ENCODE measurements at places on chromosomes 1 and 21. TPM values are rescaled to one million over a fixed set of nuclear protein-coding genes. Genes with fewer than 3 reads are reported as not detected.
A peak's percentile ranks its signal among the peaks of the same experiment; 100 is the strongest.

SLC16A4 gene
- 0.98 TPM for total RNA-seq

IPO13 gene
- total RNA-seq: 110 TPM

APCS gene
- not detected for total RNA-seq

LAMC2 gene
- 0.87 TPM for total RNA-seq

ALPL gene
- total RNA-seq: 1.5 TPM

ADCY10 gene
- 0.17 TPM for total RNA-seq

- peak overlapping the region; percentile 98 for H3K27ac ChIP-seq
- peak overlapping the region; percentile 52 for H3K4me3 ChIP-seq
- H3K36me3 ChIP-seq: no peaks in the 10 kb centered on the region
- H3K4me1 ChIP-seq: peaks cover 94% of the 10 kb centered on the region
- DNase-seq: peak; percentile 44
These were observed 13.5 kb downstream of the ATP1A2 start for GRCh38 chr1:160129046-160129445.

- no peaks in the 10 kb centered on the region for H3K27me3 ChIP-seq
- no peaks in the 10 kb centered on the region for H3K4me1 ChIP-seq
- H3K27ac ChIP-seq: no peak overlapping the region
- DNase-seq: no peak
These were observed 21.5 kb downstream of the INAVA start for GRCh38 chr1:200916152-200916551.

GRCh38 chr1:25917996-25918395 is 11.8 kb upstream of the STMN1 start:
- no peak overlapping the region for H3K27ac ChIP-seq
- DNase-seq: no peak
- no peaks in the 10 kb centered on the region for H3K27me3 ChIP-seq
- H3K4me3 ChIP-seq: no peak overlapping the region
- no peaks in the 10 kb centered on the region for H3K36me3 ChIP-seq

- H3K36me3 ChIP-seq: peaks cover 19% of the 10 kb centered on the region
- H3K27me3 ChIP-seq: no peaks in the 10 kb centered on the region
- H3K4me1 ChIP-seq: peaks cover 13% of the 10 kb centered on the region
These were observed 1.7 kb upstream of the JUN start for GRCh38 chr1:58785442-58786058.

DNA sequence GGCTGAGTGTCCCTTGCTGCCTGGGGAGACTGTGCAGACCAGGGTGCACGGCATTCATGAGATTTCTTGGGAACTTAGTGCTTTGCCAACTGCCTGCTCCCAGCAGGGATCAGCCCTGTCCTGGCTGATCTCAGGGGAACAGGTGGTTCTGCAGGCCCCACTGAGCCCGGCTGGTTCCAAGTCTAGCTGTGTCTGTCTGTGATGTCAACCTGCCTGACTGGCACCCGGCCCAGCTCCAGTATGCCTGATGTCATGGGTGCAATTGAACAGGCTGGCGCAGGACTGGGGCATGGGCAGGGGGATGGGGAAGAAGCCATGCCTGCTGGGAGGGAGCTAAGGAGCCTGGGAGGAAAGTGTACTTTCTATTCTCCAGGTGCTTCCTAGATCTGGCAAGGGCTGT is 227.1 kb downstream of the GRIK3 start:
- H3K27me3 ChIP-seq: peaks cover 5% of the 10 kb centered on the region
- no peaks in the 10 kb centered on the region for H3K4me1 ChIP-seq
- DNase-seq: no peak
- no peak overlapping the region for H3K4me3 ChIP-seq
- H3K36me3 ChIP-seq: no peaks in the 10 kb centered on the region
- H3K27ac ChIP-seq: no peak overlapping the region

DNA sequence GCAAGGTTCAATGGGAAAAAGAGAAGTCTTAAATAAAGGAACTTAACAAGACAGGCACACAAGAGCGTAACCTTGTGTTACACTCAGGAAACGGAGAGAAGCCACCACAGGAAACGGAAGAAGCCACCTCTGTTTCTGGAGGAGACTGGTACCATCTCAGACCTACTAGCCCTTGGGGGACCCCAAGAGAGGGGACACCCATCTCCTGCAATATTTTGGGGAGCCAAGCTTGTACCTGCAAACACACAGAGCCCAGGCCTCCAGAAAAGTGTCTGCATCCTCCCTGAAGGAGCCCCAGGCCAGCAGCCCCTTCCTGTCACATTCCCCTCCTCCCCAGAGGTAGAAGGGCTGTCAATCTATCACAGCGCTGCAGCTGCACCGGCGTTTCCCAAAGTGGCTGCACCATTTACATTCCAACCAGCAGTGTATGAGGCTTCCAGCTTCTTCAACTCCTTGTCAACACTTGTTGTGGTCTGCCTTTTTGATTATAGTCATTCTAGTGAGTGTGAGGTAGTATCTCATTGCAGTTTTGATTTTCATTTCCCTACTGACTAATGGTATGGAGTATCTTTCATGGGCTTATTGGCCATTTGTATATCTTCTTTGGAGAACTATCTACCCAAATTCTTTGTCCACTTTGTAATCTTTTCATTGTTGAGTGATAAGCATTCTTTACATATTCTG is 23.0 kb upstream of the PADI1 start:
- H3K4me3 ChIP-seq: no peak overlapping the region
- DNase-seq: no peak
- no peaks in the 10 kb centered on the region for H3K36me3 ChIP-seq
- no peaks in the 10 kb centered on the region for H3K27me3 ChIP-seq

GRCh38 chr1:39332291-39332690 is 127.8 kb downstream of the MACF1 start:
- peaks cover 29% of the 10 kb centered on the region for H3K36me3 ChIP-seq
- H3K4me1 ChIP-seq: no peaks in the 10 kb centered on the region
- H3K27me3 ChIP-seq: no peaks in the 10 kb centered on the region
- no peak overlapping the region for H3K4me3 ChIP-seq

- H3K4me3 ChIP-seq: no peak overlapping the region
- H3K27me3 ChIP-seq: no peaks in the 10 kb centered on the region
- H3K36me3 ChIP-seq: no peaks in the 10 kb centered on the region
- no peaks in the 10 kb centered on the region for H3K4me1 ChIP-seq
These were observed 35.5 kb downstream of the OR10R2 start for GRCh38 chr1:158507511-158507910.

- peaks cover 38% of the 10 kb centered on the region for H3K4me1 ChIP-seq
- DNase-seq: no peak
- H3K27ac ChIP-seq: peak overlapping the region; percentile 99
- peak overlapping the region; percentile 98 for H3K4me3 ChIP-seq
- H3K27me3 ChIP-seq: no peaks in the 10 kb centered on the region
- H3K36me3 ChIP-seq: no peaks in the 10 kb centered on the region
These were observed 1.4 kb downstream of the DESI2 start for GRCh38 chr1:244654108-244655038.

DNA sequence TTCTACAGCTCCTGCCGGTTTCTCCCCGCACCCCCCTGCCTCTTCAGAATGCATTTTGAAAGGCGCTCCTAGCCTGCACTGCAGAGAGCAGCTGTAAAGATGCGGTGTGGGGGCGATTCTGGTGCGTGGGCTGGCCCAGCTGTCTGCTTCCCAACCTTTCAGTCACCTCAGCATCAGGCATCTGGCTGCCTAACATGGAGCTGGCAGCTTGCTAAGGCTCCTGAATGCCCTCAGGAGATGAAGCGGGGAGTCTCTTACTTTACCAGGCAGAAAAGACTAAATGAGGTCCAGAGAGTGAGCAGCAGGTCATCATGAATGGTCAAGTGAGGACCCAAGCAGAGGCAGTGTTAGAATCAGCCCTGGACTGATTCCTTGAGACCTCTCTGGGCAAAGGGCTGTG is 8.7 kb downstream of the IER5 start:
- H3K4me3 ChIP-seq: no peak overlapping the region
- no peak overlapping the region for H3K27ac ChIP-seq
- no peaks in the 10 kb centered on the region for H3K36me3 ChIP-seq
- H3K4me1 ChIP-seq: peaks cover 65% of the 10 kb centered on the region
- no peaks in the 10 kb centered on the region for H3K27me3 ChIP-seq

- no peaks in the 10 kb centered on the region for H3K4me1 ChIP-seq
- peaks cover 41% of the 10 kb centered on the region for H3K27me3 ChIP-seq
- no peaks in the 10 kb centered on the region for H3K36me3 ChIP-seq
- DNase-seq: no peak
These were observed 181.0 kb upstream of the KLHDC7A start for GRCh38 chr1:18299441-18300338.

- no peaks in the 10 kb centered on the region for H3K4me1 ChIP-seq
- H3K36me3 ChIP-seq: no peaks in the 10 kb centered on the region
- DNase-seq: no peak
- no peak overlapping the region for H3K4me3 ChIP-seq
- H3K27me3 ChIP-seq: peaks cover 16% of the 10 kb centered on the region
- H3K27ac ChIP-seq: no peak overlapping the region
These were observed 85.5 kb downstream of the FBXO2 start for GRCh38 chr1:11568687-11569086.

DNA sequence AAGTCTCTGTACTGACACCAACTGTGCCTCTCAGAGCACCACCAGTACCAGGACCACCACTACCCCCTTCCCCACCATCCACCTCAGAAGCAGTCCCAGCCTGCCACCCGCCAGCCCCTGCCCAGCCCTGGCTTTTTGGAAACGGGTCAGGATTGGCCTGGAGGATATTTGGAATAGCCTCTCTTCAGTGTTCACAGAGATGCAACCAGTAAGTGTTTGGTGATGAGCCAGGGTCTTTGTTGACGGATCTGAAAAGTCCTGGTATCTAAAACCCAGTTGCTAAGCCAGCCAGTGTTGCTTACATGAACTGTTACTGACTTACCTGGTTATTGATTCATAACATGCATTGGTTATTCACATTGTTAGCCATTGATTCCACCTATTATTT is 1.1 kb downstream of the C1orf56 start:
- peak overlapping the region; percentile 87 for H3K27ac ChIP-seq
- peaks cover 18% of the 10 kb centered on the region for H3K4me1 ChIP-seq
- no peaks in the 10 kb centered on the region for H3K27me3 ChIP-seq
- peak overlapping the region; percentile 89 for H3K4me3 ChIP-seq
- H3K36me3 ChIP-seq: peaks cover 44% of the 10 kb centered on the region
- DNase-seq: no peak

GRCh38 chr1:34602907-34603306 is 151.9 kb upstream of the GJB5 start:
- no peaks in the 10 kb centered on the region for H3K27me3 ChIP-seq
- H3K36me3 ChIP-seq: no peaks in the 10 kb centered on the region
- no peak overlapping the region for H3K27ac ChIP-seq
- no peak overlapping the region for H3K4me3 ChIP-seq

GRCh38 chr1:48644190-48644900 is 132.3 kb downstream of the BEND5 start:
- no peak overlapping the region for H3K27ac ChIP-seq
- no peaks in the 10 kb centered on the region for H3K36me3 ChIP-seq
- no peak for DNase-seq
- no peaks in the 10 kb centered on the region for H3K27me3 ChIP-seq
- H3K4me3 ChIP-seq: no peak overlapping the region

DNA sequence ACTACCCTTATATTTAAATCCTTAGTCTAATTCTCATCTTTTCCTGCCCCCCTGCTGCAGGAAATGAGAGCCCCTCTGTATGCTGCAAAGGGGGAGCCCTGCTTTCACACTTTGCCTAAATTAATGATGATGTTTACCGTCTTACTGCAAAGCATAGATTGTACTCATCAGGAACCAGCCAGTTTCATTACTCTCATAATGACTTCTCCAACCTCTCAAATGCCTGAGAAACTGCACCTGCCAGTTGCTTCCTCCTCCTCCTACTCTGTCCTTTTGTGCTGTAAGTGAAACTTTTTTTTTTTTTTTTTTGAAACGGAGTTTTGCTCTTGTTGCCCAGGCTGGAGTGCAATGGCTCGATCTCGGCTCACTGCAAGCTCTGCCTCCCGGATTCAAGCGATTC is 101.7 kb downstream of the ADSS2 start:
- H3K36me3 ChIP-seq: no peaks in the 10 kb centered on the region
- no peak overlapping the region for H3K27ac ChIP-seq
- no peaks in the 10 kb centered on the region for H3K4me1 ChIP-seq
- H3K27me3 ChIP-seq: no peaks in the 10 kb centered on the region
- DNase-seq: no peak
- no peak overlapping the region for H3K4me3 ChIP-seq

DNA sequence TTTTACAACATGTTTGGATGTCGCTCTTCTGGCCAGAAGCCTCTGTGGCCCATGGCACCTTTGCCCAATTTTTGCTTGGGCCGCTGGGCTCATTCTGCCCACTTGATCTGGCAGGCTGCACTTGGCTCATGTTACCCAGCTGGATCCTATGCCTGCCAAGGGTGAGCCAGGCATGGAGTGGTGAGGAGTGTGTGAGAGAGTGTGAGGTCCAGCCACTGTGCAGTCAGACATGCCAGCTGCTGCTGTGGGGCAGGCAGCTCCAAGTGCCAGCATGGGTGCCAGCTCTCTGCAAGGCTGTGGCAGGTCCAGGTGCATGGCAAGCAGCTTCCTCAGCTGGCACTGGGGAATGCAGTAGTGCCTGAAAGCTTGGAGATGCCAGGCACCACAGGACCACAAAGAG is 71.0 kb downstream of the EBNA1BP2 start:
- H3K4me3 ChIP-seq: no peak overlapping the region
- H3K4me1 ChIP-seq: no peaks in the 10 kb centered on the region
- no peaks in the 10 kb centered on the region for H3K27me3 ChIP-seq
- no peaks in the 10 kb centered on the region for H3K36me3 ChIP-seq
- DNase-seq: no peak

DNA sequence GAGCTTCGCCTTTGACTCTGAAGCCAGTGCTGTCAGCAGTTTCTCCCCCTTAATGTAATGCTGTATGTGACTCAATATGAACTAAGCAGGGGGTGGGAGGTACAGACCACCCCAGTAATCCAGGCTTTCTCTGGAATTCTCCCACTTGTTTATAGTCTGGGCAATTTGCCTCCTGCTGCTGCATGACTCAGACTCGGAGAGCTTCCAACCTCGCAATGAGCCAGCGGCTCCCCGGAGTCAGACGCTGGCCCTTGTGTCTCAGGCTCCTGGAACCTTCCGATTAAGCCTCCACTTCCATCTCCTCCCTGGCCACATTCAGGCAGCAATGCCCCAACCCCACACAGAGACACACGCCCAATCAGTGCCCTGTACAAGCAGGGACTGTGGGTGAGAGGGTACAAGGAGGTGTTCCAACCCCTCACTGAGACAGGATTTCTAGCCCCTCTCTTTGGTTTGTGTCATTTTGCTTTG is 471.7 kb upstream of the VAMP3 start:
- H3K27ac ChIP-seq: peak overlapping the region; percentile 55
- H3K36me3 ChIP-seq: no peaks in the 10 kb centered on the region
- H3K27me3 ChIP-seq: no peaks in the 10 kb centered on the region
- H3K4me1 ChIP-seq: peaks cover 18% of the 10 kb centered on the region
- peak; percentile 64 for DNase-seq

- no peaks in the 10 kb centered on the region for H3K4me1 ChIP-seq
- no peak for DNase-seq
- no peaks in the 10 kb centered on the region for H3K27me3 ChIP-seq
- H3K4me3 ChIP-seq: no peak overlapping the region
These were observed 85.4 kb downstream of the COLGALT2 start for GRCh38 chr1:183952101-183952500.

DNA sequence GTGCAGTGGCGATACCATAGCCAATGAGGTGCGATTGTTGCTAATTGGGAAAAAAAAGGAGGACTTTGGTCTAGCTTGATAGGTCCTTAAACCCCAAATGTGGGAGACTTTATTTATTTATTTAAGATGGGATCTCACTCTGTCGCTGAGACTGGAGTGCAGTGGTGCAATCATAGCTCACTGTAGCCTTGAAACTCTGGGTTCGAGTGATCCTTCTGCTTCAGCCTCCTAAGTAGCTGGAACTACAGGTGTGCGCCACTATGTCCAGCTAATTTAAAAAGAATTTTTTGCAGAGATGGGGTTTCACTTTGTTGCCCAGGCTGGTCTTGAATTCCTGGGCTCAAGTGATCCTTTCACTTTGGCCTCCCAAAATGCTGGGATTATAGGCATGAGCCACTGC is 24.0 kb upstream of the SRSF10 start:
- no peak overlapping the region for H3K27ac ChIP-seq
- DNase-seq: no peak
- no peaks in the 10 kb centered on the region for H3K27me3 ChIP-seq
- no peaks in the 10 kb centered on the region for H3K36me3 ChIP-seq

All from psoas muscle (tissue), 8 donors.